ENCODE measurements at places on chromosomes 3 and 15.

DNA sequence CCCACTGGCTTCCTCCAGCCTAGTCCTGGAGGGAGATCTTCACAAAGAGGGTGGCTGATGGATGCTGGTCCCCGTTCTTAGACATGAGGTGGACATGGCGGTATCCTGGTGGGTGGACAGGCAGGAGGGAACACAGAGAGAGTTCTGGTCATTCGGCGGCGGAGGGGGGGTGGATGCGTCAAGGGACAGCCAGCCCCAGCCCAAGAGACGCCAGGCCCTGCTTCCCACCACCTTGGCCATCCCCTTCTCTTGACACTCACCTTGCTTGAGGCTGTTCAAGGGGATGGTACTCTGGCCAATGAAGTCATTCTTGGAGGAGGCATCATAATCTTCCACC, 17.1 kb downstream of the VILL start:
- DNase-seq = no peak

DNA sequence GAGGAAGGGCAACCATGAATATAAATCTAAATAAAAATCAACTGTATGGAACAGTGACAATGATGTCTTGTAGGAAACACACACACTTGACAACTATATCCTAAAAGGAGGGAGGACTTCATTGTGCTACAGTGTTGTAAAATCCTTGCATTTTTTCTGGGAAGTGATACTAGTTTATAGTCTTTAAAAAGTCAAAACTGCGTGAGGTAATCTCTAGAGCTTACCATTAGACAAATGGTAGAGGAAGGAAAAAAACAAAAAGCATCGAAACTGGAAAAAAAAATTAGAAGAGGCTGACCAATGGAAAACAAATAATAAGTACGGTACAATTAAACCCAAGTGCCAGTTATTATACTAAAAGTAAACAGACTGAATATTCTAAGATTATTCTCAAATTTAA, 38.7 kb downstream of the CHSY1 start:
- DNase-seq = no peak

GRCh38 chr15:82768414-82769054, 37.3 kb downstream of the FSD2 start:
- peak; percentile 20 for DNase-seq

DNA sequence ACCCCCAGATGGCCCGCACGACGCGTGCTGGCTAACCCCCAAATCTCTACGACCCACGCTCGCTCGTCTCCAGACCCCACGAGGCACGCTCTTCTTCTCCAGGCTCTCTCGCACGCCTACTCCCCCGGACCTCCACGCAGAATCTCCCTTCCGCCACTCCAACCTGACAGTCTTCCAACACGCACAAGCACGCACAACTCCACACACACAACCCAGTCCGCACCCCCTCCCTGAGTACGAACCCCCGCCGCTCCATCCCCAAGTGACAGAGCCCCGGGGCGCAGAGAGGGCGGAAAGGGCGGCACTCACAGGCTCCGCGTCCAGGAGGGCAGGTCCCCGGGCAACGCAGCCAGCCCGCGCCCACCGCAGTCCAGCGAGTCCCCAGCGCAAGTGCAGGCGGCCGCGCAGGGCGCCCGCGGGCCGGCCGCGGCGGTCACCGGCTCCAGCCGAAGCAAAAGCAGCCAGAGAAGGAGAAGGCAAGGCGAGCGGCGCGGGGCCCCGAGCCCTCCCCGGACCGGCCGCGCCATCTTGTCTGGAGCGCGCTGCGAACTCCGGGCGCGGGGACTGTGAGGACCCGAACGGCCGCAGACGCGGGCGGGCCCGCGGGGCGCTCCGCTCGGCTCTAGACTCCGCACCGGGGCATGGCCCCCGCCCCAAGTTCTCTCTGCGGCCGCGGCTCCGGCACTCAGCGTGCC, 794 bp downstream of the LRIG1 start:
- DNase-seq = no peak

DNA sequence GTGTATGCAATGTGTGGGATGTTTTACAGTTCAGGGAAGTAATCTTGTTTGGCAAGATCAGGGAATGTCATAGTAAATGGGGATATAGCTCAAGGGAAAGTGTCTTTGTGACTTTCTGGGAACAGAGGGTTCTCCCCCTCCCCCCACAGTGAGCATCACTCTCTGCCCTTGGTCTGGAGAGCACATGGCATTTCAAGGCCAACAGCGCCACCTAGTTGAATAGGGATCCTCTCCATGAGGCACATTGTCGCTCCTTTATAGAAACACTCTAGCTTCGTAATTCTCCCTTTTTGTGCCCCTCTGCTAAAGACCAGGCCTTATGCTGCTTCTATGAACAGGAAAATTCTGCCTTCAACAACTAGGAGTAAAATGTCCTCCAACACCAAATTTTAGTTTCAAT, 37.1 kb upstream of the ARNT2 start:
- DNase-seq = peak; percentile 3

- peak; percentile 80 for DNase-seq
Measured at GRCh38 chr3:10026084-10026890, at the start of gene FANCD2. FANCD2 (plus strand) TSS chr3:10026437; CDS start chr3:10028658, 2,221 bp downstream.

DNA sequence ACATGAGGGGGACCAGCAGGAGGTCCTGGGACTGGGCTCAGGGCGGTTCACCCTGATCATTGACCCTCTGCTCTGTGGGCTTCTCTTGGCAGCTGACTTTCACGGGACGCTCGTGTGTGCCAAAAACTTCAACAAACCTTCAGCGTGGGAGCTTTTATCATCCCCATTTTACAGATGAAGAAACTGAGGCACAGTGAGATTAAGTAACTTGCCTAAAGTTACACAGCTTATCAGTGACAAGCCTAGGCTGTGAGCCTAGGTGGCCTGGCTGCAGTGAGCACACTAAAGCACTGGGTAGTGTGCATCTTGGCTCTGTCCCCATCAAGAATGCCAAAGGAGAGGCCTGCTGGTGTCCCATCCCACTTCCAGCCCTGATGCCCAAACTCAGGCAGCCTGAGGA, 23.6 kb upstream of the DUSP7 start:
- no peak for DNase-seq

- peak; percentile 79 for DNase-seq
Measured at GRCh38 chr3:183306798-183307671, 54.0 kb downstream of the B3GNT5 start.

- no peak for DNase-seq
Measured at GRCh38 chr3:118527514-118528044, 507.1 kb downstream of the IGSF11 start.

DNA sequence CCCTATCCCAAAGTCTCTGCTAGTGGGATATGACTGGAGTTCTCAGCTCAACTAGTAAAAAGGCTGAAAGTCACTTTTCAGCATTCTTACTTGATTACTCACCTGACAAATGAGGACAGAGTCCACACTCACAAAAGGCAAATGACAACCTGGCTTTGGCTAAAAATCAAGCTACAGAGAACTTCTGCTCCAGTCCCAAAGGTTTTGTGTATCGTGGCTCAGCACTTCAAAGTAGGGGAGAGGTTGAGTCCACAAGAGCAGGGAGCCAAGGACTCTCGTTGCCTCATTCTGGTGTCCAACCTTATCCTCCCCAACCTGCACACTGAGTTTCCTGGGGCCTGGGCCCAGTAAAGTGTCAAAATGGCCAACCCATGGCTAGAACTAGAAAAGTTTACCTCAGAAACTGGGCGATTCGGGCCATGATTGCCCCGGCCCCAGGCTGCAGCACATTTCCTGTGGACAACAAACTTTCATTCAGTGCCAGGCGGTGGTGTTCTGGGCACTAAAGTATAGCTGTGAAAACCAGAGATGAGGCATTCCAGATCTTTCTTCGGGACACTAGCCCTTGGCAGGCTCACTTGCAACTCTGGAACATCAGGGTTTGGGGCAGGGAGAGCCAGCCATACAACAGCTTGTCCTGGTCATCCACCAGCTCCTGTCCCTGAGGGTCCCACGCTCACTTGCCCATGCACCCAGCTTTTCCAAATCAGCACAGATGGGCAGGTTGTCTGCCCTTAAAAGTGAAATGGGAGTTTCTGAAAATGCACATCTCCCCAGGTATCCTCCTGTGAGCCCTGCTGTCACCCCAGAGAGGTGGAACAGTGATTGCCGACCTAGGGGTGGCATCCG, 3.1 kb downstream of the ACAA1 start:
- DNase-seq = no peak

GRCh38 chr3:75171630-75172230, 492.4 kb upstream of the FRG2C start:
- no peak for DNase-seq

DNA sequence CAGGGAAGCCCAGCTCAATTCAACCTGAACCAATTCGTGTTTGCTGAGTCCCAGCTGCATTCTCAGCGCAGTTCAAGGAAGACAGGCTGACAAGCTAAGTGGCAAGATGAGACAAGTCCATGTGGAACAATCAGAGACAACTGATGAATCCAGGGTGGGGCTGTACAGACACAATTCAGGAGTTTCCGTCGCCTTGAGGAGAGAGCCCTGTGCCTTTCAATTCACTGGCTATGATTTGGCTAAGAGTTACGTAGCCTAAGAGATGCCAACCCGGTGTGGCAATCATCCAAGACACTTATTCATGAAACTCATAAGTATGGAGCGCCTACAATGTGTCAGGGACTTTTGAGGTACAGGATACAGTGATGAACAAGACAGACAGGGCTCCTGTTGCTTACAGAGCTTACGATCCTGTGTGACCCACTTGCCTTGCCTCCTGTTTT, 15.5 kb upstream of the ZBED2 start:
- DNase-seq = no peak

GRCh38 chr15:57537072-57537471, 54.6 kb upstream of the MYZAP start:
- DNase-seq = peak; percentile 69

GRCh38 chr15:98547275-98547674, 101.1 kb upstream of the IGF1R start:
- no peak for DNase-seq

DNA sequence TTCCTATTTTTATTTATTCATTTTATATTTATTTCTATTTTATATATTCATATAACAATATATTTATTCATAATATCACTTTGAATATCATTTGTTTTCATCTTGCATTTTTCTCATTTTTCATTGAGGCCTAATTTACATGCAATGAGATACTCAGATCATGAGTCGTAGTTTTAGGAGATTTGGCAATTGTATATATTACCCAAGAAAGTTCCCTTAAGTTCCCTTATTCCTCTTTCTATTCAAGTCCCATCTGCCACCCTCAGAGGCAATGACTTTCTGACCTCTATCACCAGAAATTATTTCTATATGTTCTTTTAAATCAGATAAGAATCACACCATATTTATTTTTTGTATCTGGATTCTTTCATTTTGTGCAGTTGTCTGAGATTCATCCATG, 329.1 kb upstream of the TPRG1 start:
- DNase-seq = no peak

GRCh38 chr3:196012481-196012880, 69.4 kb downstream of the TFRC start:
- DNase-seq = peak; percentile 47

DNA sequence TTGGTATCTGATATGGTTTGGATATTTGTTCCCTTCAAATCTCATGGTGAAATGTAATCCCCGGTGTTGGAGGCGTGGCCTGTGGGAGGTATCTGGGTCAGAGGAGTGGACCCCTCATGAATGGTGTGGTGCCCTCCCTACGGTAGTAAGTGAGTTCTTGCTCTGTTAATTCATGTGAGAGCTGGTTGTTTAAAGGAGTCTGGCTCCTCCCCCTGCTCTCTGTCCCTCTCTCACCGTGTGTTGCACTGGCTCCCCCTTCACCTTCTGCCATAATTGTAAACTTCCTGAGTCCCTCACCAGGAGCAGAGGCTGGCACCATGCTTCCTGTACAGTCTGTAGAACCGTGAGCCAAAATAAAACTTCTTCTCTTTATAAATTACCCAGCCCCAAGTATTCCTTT, 246.9 kb upstream of the AGTR1 start:
- DNase-seq = no peak

DNA sequence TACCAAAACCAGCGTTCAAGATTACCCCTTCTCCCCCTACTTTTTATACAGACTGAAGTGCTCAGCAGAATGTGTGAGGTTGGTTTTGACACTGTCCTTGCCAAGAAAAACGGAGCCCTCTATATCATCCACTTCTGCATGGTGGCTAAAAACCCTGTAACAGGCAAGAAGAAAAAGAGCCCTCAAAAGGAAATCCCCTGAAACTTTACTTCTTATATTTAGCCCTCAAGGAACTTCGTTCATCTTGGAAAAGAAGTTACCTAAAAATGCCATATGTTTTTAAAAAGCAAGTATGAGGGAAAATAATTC, 473.6 kb downstream of the FOXP1 start:
- no peak for DNase-seq

GRCh38 chr3:5806192-5806591, 618.7 kb downstream of the EDEM1 start:
- DNase-seq = no peak

- DNase-seq = no peak
Measured at GRCh38 chr3:46987319-46987742, 7.9 kb downstream of the NBEAL2 start.

- no peak for DNase-seq
Measured at GRCh38 chr15:82950746-82951370, 1.7 kb downstream of the HOMER2 start.

DNA sequence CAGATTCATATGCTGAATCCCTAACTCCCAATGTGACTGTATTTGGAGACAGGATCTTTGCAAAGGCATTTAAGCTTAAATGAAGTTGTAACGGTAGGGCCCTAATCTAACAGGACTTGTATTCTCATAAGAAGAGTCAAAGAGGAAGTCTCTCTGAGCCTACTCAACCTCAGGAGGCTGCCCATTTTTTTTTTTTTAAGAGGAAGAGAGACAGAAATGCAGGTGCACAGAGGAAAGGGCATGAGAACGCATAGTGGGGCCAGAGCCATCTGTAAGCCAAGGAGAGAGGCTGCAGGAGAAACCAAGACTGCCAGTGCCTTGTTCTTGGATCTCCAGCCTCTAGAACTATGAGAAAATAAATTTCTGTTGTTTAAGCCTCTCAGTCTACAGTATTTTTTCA, 28.4 kb downstream of the ZNF860 start:
- DNase-seq = no peak

DNA sequence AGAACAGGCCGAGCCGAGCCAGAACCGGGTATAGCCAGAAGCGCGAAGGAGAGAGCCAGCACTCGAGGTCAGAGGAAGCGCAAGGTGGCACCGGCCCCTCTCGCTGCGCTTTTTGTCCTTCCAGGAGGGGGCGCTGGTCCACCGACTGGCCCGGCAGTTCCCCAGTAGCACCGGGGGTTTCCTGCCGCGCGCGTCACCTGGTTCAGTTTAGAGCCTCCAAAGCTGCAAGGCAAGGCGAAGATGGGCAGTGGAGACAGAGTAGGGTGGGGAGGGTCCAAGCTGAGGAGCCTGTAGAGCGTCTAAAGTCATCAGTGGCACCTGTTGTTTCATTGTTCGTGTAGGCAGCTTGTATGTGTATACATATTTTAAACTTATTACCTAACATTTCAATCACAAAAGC, 7.6 kb upstream of the NR2E3 start:
- DNase-seq = no peak

All from brain microvascular endothelial cell (primary cell).